EL (cell line): ENCODE measurements at places on chromosomes 5 and 9.

GRCh38 chr5:1056611-1057484, 48.2 kb downstream of the NKD2 start:
- DNase-seq: no peak

- peak; percentile 37 for DNase-seq
Measured at GRCh38 chr5:146825033-146825432, 53.5 kb downstream of the PPP2R2B start.

DNA sequence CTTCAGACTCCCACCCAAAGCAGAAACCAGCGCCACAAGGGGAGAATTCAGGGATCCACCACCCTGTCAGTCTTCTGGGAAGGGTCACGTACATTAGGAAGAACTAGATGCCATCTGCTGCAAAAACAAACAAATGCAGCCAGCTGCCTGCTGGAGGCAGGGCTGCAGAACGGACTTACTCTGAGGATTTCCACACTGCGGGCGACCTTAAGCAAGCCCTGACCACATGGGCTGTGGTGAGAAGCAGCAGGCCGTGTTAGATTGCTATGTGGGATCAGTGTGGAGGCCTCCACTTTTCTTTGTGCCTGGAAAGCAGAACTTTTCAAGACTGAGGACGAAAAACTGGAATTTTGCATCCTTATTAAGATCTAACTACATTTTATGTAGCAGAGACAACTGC, 13.4 kb upstream of the LTC4S start:
- no peak for DNase-seq

DNA sequence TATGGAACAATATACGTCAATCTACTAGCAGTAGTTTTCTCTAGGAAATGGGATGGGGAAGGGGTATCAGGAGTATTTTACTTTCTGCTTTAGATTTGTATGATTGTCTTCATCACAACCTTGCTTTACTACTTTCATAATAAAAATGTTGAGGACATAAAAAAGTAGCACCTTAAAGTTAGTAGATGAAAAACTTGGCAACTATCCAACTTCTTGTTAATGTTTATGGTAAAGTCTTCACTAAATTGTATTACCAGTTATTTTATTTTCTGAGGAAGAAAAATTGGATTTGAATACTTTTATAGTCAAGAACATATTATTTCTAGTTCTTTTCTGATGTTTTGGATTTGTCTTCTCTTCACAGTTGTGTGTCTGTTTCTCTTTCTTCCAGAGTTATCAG, 372.1 kb downstream of the ARRDC3 start:
- DNase-seq: no peak

- DNase-seq: no peak
Measured at GRCh38 chr5:54534191-54535004, 16.8 kb downstream of the SNX18 start.

DNA sequence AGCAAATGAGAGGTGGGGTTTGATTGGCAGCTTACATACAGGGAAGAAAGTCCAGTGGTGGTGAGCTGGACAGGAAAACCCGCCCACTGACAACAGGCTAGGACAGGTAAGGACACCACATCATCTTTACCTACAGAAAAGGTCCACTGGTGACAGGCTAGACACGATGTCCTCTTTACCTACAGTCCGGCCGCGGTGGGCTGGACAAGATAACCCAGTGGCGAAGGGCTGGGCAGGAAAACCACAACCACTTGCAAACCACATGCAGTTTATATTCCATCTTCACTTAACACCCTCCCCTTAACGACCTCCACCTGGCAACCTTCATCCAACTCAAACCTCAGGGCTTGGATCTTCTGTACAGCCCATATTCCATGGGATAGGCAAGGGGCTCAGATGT, 5.0 kb upstream of the NIPAL4 start:
- no peak for DNase-seq

DNA sequence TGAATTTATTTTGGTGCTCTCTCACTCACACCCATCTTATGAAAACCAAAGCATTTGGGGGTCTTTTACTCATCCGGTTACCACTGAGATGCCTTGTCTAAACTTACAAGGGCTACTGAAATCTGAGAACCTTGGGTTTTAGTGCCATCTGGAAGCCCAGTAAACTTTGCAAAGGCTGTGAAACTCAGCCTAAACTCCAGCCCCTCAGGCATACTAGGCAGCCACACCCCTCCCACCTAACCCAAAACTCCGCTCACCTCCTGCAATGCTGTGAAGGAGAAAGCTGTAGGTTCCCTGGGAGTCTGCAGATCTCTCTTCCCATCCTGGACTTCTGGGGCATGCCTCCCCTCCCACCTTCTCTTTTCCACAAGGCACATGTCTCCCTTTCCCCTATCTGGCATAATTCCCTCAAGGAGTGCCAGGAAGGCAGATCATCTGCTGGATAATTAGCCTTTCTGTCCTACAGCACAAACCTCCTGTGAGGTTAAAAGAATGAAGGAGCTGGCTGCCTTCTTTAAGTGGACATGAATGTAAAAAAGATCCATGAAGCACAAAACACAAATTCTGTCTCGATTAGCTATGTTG, 71.5 kb upstream of the ANXA1 start:
- DNase-seq: no peak

- no peak for DNase-seq
Measured at GRCh38 chr5:129593525-129593924, 133.4 kb downstream of the ADAMTS19 start.

GRCh38 chr9:4421847-4422246, 68.4 kb upstream of the SLC1A1 start:
- no peak for DNase-seq

DNA sequence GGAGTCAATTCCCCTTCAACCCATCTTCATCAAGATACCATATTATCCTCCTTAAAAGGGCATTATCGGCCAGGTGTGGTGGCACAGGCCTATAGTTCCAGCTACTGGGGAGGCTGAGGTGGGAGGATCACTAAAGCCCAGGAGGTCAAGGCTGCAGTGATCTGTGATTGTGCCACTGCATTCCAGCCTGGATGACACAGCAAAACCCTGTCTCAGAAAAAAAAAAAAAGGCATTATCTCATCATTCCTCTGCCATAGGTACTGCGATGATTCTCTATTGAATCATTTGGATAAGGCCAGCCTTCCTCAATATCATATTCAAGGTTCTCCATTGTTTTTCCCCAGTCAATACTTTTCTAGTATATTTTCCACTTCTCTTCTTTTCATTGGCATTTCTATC, 39.2 kb upstream of the RAB3C start:
- DNase-seq: no peak

DNA sequence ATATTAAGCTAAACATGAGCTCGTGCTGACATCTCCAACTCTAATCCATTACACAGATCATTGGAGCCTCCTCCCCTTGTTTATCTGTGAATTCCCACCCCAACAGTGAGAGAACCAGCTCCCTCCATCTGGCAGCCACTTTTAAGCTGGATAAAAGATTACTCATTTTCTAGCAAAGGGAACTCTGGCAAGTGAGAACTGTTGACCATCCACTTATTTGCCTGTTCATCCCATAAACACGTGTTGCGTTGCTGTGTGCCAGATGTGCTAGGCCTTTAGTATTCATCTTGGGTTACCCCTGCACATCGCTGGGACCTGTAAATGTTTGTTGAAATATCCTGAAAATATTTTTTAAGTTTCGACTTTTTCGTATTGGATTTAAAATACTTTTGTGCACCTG, 2.4 kb upstream of the TOR1A start:
- no peak for DNase-seq

DNA sequence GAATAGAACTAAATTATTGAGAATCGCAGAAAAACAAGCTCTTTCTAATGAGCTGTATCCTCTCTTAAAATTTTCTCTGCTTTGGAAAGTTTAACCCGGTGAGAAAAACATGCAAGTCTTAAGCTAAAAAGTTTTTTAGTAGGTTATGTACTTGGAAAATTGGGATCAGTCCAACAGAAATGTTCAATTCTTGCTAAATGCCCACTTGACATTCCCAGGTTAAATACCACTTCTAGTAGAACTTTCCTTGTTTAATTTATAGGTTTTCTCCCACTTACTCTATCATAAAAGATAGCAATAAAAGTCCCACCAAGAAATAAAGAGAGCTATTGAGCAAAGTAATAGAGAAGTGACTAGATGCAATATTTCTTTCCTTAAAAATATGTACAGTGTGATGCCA, 157.1 kb downstream of the CCDC192 start:
- DNase-seq: no peak

GRCh38 chr5:112931473-112931872, 9.4 kb upstream of the REEP5 start:
- no peak for DNase-seq

GRCh38 chr5:134426361-134426760, 14.7 kb upstream of the CDKN2AIPNL start:
- no peak for DNase-seq

GRCh38 chr5:6747103-6747502, 33.9 kb downstream of the TENT4A start:
- no peak for DNase-seq

DNA sequence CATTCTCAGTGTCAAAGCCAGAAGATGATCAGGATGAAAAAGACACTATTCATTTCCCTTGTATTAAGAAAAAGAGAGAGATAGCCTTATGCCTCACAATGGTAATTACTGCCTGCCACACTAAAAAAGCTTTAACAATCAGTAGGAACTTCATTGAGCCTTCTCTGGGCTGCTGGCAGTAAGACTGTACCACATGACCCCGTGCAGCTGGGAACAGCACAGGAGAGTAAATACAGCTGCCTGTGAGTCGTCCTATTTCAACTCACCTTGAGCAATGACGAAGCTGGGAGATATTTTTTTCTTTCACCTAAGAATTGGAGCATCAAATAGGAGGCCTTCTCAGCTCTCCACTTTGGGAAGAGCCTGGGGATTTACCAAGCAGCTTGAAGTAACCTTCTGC, 316.3 kb downstream of the GABRB2 start:
- DNase-seq: no peak

- DNase-seq: no peak
Measured at GRCh38 chr9:35257986-35258659, 96.3 kb downstream of the UNC13B start.

GRCh38 chr9:130073373-130073772, 19.7 kb downstream of the GPR107 start:
- peak; percentile 53 for DNase-seq

DNA sequence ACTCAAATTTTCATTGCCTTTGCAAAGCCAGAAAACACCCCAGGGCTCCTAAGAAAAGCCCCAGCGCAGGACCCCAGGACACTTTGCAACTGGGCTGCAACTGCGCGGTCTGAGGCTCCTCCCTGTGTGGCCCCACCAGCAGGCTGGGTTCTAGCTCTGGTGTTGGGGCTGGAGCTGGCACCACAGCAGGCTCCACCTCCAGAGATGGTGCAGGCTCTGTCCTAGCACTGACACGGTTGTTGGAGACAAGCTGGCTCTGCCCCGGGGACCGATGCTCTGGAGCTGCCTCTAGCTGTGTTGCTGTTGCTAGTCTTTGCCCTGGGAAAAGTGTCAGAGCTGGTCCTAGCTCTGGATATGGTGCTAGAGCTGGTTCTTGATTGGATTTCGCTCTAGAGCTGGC, 13.6 kb downstream of the LCN10 start:
- DNase-seq: no peak

DNA sequence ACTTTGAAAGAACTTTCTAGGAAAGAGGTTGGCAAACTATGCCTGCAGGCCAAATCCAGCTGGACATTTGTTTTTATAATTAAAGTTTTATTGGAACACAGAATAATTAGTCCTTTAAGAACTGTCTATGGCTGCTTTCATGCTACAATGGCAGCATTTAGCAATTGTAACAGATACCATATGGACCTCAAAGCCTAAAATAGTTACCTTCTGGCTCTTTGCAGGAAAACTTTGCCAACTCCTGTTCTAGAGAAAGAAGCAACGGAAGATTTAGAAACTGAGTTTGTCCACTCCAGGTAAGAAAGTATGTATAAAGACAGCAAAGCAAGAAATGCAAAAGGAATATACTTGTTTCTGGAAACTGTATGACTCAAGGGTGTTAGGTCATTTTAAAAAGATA, 281.7 kb upstream of the TRPM3 start:
- no peak for DNase-seq

- DNase-seq: no peak
Measured at GRCh38 chr5:101176605-101177004, 273.5 kb upstream of the ST8SIA4 start.

- DNase-seq: no peak
Measured at GRCh38 chr9:113341712-113342410, 1.8 kb upstream of the WDR31 start.

- DNase-seq: no peak
Measured at GRCh38 chr5:148739524-148739923, 85.2 kb upstream of the HTR4 start.
